ENCODE measurements at places on chromosomes 3 and 15.

GRCh38 chr3:126961191-126961790 lies 21.6 kb upstream of the PLXNA1 start:
- DNase-seq, result no peak

DNA sequence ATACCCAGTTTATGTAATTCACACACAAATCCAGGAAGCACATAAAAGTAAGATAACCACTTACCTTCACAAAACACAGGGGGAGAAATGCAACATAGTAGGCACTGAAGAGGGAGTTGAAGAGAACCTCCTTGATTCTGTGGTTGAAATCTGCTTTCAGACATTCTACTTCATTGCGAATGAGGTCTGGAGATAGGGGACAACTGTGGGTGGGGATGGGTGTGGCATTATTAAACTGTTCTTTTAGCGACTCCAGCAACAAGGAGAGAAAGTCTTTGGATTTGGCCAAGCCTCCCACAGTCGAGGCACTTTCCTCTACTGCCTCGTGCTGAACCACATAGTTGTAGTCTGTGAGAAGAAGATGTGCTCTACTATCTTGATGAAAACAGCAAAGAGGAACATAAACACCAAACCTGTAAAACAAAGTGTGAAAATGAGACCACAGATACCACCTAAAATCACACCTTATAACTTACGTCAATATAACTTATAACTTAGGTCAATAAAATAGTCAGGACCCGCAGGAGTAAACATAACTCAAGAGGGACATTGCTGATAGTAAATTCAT lies 25.6 kb downstream of the TMEM39A start:
- DNase-seq, result no peak

- peak; percentile 82 for DNase-seq
These were observed 514 bp downstream of the MBNL1 start for GRCh38 chr3:152269056-152269830.

DNA sequence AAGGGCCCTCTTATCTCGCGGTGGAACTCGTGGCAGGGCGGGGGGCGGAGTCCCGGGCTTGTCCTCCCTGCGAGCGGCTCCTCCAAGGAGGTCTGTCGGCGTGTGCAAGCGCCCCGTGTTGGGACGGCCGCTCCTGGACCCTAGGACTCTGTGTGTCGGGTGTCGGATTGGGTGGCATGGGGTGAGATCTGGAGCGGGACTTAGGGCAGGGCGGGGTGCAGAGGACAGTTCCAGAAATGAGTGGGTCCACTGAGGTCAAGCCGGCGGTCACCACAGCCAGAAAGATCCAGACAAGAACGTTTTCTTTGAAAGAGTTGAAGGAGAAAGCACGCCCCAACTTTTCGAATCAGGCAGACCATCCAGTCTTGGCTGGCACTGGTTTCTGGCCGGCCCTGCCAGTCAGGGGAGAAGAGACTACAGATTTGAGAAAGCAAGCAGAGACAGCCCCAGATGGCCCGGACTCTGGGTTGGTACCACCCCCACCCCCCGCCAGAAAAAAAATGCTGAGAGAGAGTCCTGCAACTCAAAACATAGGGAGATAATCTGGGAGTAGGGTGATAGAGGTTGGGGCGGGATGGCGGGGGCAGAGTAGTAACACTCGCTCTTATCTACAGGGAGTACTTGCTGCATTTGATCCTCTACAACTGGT lies 784 bp upstream of the CISH start:
- no peak for DNase-seq

DNA sequence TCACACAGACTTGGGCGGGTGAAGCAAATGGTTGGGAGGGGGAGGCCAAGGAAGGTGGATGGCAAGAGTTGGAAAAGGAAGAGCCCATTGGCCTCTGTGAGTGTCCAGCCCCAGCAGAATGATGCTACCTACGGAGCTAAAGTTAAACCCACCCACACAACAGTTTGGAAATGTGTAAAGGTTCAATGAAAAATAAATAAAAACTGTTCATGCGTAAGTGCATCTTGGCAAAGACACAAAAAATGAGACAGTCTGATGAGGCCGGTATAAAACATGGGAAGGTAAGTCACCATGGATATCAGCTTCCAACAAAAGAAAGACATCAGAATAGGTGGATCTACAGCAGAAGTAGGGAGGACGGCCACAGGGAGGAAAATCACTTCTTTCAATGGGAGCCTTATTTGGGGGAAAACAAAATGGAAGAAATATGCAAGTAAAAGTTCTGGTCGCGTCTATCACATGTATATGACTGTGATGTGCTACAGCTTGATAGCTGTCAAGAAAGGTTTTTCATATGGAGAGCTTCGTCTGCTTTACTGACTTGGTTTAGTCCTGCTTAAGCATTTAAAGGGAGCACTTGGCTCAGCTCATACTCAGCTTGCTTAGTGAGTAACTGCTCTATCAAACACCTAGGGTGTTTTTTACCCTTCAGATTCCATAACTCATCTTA lies 82.8 kb downstream of the TIGIT start:
- peak; percentile 67 for DNase-seq

- no peak for DNase-seq
These were observed 25.8 kb upstream of the MTHFS start for GRCh38 chr15:79922512-79923078.

- DNase-seq, result no peak
These were observed 33.1 kb downstream of the CRTAP start for GRCh38 chr3:33146791-33147445.

GRCh38 chr3:25748189-25748588 lies 35.1 kb downstream of the NGLY1 start:
- no peak for DNase-seq

- no peak for DNase-seq
These were observed 77.5 kb downstream of the CHDH start for GRCh38 chr3:53768478-53769459.

DNA sequence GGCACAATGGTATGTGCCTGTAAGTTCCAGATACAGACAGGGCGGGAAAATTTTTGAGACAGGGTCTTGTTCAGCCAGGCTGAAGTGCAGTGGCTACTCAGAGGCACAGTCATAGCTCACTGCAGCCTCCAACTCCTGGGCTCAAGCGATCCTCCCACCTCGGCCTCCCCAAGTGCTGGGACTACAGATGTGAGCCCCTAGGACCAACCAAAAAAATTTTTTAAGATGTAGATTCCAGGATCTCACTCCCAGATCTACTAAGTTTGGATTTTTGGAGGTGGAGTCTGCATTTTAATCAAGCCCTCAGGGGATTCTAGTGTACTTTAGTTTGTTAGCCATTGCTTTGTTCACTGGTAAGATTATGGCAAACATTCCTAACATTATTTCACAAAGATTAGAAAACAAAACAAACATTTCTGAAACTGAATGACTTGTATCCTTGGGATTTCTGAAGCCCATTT lies 2.7 kb downstream of the LIPH start:
- no peak for DNase-seq

DNA sequence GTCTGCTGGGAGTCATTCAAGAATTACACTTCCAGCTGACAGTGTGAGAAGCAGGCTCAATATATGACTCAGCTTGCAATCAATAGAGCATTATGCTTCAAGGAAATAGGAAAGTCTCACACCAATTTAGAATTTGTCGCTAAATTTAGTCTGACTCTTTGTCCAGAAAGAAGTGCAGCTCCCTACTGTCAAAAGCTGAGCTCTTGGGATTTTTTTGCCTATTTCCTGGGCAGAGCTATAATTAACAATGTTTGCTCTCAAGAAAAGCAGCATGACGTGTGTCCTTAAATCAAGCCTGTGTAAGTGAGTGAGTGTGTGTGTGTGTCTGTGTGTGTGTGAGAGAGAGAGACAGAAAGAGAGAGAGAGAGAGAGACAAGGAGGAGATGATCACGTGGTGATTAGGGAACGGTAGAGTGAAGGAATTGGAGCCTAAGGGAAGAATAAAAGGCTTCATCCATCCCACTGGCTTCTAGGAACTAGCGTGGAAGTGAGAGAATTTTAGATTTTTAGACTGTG lies 16.4 kb upstream of the SLC35G2 start:
- DNase-seq, result peak; percentile 91

- no peak for DNase-seq
These were observed 470.9 kb downstream of the LPP start for GRCh38 chr3:188624828-188625227.

GRCh38 chr3:12868039-12869034 lies 27.0 kb upstream of the RPL32 start:
- DNase-seq, result peak; percentile 58

- DNase-seq, result no peak
These were observed 68.2 kb downstream of the DENND4A start for GRCh38 chr15:65723876-65724275.

- DNase-seq, result no peak
These were observed 50.0 kb upstream of the EPHA3 start for GRCh38 chr3:89057398-89057797.

- DNase-seq, result no peak
These were observed 823 bp upstream of the CCDC71 start for GRCh38 chr3:49166752-49167556.

GRCh38 chr3:53630547-53630946 lies 136.1 kb downstream of the CACNA1D start:
- DNase-seq, result no peak

- no peak for DNase-seq
These were observed 17.2 kb downstream of the KLHL25 start for GRCh38 chr15:85777250-85778106.

DNA sequence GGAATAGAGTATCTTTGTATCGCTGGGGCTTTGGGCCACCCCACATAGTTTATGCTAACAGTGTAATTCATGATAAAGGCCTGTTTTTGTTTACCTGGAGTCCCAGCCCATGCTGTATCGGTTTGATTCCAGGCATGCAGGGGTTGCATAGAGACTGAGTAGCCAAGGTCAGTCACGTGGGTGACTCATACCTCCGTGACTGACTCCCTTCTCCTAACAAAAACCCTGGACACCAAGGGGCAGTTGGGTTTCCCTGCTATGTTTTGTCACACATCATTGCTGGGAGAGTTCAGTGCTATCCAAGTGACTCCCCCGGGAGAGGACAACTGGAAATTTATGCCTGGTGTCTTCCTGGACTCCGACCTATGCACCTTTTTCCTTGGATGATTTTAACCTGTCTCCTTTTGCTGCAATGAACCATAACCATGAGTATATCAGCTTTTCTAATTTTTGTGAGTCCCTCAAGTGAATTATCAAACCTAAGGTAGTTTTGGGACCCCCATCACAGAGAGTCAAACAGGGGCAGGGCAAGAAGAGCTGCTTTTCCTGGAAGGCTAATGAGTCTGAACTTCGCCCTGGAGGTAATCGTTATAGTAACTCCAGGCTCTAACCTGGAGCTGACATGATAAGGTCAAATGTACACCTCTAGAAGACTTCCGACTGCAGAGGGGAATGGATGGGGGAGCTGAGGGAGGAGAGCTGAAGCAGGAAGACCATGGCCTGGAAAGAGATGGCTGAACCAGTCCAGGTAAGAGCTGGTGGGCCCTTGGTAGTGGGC lies 57.0 kb downstream of the SRGAP3 start:
- DNase-seq, result no peak

GRCh38 chr15:69451951-69452691 lies 497 bp upstream of the RPLP1 start:
- no peak for DNase-seq

- DNase-seq, result no peak
These were observed 60.6 kb downstream of the SLC12A8 start for GRCh38 chr3:125151916-125152315.

DNA sequence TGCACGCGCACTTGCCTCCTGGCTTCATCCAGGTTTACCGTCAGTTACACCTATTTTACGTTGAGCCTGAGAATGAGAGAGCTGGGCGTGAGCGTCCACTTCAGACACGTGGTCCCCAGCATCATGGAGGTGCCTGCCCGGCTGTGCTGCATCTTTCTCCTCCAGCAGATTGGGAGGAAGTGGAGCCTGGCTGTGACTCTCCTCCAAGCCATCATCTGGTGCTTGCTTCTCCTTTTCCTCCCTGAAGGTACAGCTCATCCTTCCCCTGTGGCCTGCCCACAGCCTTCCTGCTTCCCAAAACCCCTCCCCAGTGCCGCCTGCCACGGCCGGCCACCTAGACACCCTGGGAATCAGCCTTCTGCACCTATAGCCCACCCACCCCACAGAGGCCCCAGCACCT lies 31.6 kb downstream of the SLC22A14 start:
- DNase-seq, result no peak

DNA sequence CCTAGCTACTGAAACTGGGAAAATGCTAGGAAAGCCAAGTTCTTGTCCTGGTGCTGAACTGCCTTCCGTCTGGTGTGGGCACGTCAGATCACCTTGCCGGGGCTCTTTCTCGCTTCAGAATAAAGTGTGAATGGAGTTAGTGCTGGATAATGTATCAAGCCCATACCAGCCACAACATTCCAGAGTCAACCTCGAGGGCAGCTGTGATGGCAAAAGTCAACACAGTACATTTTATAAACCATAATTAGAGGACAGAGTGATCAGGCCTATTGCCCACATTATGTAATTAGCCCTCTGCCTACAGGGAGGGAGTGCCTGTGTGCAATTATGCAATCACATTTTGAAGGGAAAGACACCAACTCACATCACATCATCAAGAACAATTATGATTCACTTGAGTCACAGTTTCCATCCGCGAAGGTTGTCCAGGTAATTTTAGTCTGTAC lies 165.2 kb downstream of the RORA start:
- DNase-seq, result peak; percentile 75

- no peak for DNase-seq
These were observed 82.8 kb downstream of the DUT start for GRCh38 chr15:48414015-48414414.

DNA sequence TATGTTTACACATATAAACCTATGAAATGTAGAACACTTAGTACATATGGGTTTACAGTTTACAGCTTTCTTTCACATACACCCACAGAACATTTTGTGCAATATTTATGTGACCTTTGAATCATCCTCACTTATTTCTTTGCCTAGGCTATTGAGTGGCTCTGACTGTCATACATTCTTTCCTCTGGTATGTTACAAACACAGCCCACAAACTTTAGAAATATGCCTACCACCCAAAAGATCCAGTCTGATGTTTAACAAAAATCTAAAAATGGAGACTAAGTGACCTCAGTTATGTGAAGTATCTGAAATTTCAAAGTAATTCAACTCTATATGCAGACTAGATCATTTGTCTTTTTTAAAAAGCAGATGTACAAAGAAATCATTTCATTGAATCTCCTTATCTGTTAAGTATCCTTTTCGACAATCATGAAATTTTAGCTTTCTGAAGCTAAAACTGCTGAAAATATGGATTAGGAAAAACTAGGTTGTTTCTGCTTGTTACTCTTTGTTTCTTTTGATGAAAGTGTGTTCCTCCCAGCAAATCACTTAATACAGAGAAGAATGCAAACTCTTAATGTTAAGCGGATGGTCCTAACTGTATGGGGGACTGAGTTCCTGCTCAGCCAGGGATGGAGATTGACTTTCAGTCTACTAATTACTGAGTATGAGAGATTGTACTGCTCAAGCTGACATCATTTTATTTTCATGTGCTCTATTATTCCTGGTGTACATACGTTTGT lies 27.7 kb downstream of the CCDC54 start:
- no peak for DNase-seq

DNA sequence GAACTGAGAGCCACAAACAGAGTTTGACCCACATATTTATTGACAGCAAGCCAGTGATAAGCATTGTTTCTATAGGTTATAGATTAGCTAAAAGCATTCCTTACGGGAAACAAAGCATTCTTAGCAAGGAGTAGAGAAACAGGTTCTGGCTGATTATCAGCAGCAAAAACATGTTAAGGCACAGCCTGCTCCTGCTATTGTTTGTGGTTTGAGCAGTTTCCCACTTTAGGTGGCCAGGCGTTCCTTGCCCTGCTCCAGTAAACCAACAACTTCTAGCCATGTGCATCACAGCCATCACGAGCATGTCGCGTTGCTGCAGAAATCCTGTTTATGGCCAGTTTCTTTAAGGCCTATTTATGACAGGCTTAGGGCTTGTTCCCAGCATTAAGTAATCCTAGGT lies 44.7 kb upstream of the C2CD4B start:
- DNase-seq, result no peak

Measured in COR-L47 (cell line).